Stimulated activated CD8-positive, alpha-beta memory T cell treated with anti-CD3 and anti-CD28 coated beads, Interleukin-15, amount 100 ng/mL, for 1 hour (primary cell): ENCODE measurements at places on chromosomes 12 and 14.
A peak's percentile ranks its signal among the peaks of the same experiment; 100 is the strongest.

DNA sequence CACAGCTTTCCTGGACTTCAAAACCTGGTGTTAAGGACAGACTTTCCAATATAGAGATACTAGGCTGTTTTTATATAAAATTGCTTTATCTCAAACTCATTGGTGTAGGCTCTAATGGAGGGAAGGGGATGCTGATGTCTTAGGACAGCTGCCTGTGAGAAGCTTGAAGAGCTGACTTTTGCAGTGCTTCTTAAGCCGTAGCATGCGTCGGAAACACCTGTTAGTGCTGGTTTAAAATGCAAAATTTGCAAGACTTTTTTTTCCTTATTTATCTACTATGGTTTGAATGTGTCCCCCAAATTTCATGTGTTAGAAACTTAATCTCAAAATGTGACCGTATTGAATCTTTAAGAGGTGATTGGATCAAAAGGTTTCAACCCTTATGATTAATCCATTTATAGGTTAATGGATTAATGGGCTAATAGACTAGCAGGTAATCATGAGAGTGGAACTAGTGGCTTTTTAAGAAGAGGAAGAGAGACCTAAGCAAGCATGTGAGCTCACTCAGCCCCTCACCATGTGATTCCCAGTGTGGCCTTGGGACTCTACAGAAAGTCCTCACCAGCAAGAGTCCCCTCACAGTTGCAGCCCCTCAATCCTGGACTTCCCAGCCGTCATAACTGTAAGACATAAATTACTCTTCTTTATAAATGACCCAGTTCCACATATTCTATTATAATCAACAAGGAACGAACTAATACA, 60.9 kb upstream of the FUT8 start:
- no peak for DNase-seq

GRCh38 chr12:89334548-89335169, 17.6 kb downstream of the DUSP6 start:
- no peak for DNase-seq

DNA sequence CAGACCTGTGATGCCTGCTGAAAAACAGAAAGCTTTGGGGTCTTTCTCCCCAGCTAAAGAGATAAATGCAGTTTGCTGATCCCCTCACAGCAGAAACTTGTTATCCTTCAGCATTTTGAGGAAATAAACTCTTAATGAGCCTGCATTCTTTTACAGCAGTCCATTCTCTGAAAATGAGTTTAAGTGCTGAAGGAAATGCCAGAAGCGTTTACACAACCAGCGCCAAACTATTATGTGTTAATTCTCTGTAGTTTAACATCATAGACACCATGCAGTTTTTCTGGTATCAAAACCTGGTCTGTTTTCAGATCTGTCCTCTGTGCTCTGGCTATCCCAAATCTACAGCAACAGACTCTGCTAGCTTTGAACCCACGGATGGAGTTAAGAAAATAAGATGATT, 291.3 kb downstream of the NPAS3 start:
- DNase-seq: no peak

- DNase-seq: no peak
Measured at GRCh38 chr12:124713041-124713435, 145.6 kb upstream of the NCOR2 start.

DNA sequence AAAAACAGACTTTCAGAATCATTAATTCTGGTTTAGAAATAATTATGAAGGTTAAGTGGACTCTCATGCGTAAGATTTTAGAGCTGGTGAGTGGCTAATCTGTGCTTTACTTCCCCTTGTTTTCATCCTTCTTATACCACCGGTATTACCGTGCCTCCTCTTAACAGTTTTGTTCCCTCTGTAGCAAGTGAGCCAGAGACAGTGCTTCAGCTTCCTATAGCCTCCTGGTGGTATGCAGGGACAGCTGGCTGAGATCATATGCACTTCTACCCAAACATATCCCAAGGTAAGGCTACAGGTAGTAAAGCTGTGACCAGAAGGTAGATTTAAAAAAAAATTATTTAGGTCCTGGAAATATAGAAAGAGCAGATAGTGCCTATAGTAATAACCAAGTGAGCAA, 55.2 kb downstream of the PDE3A start:
- no peak for DNase-seq

DNA sequence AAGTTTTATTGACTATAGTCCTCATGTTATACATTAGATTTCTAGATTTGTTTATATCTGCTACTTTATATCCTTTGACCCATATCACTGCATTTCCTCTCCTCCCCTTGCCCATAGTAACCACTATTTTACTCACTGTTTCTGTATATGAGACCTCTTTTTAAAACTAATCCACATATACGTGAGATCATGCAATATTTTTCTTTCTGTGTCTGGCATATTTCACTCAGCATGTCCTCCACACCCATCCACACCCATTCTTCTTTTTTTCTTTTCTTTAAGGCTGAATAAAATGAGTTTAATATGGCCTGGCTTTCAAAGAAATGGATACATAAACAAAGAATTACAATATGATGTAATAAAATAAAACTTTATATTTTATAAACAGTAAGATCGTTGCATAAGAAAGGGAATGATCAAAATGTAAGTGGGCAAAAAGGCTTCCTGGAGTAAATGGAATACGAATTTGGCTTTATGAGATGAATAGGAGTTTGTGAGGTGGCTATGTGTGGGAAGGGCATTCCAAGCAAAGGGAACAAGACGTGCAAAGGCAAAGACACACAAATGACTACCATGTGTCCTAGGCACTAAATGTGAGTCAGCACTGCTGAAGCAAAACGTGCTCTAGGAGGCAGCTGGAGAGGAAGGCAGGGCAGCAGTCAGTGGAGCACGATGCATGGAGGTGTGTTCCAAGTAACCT, 53.2 kb upstream of the HIF1A start:
- no peak for DNase-seq

DNA sequence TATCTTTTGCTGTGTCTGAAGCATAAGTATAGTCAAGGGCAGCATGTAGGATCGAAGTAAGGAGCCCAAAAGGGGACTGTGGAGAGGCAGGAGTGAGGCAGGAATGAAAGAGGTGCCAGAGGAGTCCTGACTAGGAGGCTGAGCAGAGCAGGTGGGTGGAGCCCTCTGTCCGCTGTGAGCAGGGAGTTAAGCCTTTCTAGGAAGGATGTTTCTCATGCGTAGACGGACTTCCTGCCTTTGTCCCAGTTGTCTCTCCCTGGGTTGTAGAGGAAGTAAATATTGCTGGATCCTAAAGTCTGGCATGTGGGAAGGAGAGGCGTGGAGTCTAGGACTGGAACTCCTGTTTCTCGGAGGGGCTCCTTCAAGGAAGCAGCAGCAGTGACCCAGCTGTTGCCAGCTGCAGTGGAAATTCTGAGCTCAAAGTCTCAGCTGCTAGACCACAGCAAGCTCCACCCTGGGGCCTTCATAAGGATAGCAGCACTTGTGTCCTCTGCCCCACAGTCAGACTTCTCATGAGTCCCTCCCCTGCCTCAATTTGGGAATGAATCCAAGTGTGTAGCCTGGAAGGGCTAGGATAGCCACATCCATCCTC, 44.0 kb downstream of the RBMS2 start:
- DNase-seq: no peak

DNA sequence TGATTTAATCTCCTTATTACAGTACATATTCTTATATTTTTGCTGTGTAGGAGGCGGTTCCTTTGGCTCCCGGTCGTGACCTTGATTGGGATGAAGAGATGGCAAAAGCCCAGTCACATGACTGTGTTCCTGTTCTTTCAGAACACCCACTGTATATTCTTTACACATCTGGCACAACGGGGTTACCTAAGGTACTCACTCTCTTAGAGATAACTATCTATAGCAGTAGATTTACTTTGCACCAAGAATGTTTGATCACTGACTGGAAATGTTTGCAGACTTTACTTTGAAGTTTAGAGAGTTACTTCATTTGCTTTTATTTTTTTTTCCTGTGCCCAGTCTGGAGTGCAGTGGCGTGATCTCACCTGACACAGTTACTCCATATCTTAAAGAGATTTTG, 65.2 kb downstream of the ACSS3 start:
- no peak for DNase-seq

- no peak for DNase-seq
Measured at GRCh38 chr12:119594772-119595445, 1.3 kb downstream of the TMEM233 start.

DNA sequence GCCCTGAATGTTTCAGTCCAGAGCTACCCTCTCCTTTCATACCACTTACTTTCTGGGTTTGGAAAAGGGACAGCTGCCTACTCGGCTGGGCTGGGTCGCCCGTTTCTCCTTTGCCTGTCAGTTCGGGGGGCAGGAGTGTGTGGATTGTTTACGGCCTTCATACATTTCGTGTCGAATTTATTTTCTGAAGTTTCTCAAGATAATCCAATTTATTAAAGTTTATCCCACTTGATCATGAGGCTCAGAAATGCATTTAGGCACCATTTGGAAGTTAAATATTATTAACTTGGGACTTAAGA, 608 bp downstream of the ZNF410 start:
- no peak for DNase-seq

DNA sequence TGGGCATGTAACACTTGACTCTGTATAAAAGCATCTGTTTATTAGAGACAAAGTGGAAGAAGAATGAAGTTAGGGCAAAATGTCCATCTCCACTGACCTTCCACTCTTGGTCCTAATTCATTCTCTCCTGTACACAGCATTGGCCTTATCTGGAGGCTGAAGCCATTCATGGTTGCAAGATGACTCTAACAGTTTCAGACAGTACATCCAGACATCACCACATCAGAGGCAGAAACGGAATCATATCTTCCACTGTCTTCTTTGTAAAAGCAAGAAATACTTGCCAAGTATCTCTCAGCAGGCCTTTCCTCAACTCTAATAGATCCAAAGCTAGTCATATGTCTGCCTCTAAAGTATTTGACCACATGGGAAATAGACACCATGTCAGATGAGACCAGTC, 41.1 kb downstream of the PTHLH start:
- no peak for DNase-seq

DNA sequence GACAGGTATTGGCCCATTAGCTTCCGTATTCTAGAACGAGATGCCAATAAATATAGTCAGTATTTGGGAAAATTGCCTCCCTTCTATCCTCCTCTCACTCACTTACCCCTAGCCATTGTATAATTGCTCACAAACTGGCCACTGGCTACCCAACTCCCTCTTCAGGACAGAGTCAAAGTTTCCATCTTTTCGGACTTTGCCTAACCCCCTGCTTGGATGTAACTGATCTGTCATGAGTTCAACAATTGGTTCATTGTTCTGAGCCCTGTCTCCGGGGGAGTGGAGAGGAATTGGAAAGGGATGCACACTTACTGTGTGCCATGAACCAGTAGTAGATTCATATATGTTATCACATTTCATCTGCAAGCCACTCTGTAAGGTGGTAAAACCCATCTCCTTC, 12.2 kb downstream of the MYRFL start:
- DNase-seq: no peak

GRCh38 chr14:63770187-63770807, 42.4 kb upstream of the SGPP1 start:
- peak; percentile 31 for DNase-seq

DNA sequence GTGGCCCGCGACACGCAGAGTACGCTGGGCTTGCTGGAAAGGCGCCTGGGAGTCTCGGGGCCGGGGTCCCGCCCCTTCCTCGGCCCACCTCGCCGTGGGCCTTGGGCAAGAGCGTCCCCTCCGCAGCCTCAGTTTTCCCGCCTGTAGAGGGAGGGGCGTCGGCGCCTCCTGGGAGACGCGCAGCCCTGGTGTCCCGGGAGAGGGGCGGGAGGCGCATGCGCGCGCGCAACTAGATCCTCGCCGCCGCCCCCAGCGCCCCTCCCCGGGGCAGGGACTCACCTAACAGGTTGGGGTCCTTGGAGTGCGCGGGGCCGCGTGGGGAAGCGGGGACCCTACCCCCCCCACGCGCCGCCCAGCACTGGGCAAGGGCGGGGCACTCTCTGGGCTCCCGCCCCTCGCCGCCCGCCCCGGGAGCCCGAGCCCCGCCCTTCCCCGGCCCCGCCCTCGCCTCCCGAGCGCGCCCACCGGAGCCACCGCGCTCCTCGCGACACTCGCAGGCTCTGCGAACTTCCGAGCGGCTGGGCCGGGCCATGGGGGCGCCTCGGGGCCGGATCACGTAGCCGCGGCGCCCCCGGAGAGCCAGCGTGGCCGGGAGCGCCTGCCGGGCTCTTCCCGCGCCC, at the start of gene KIF26A:
TSS of gene KIF26A (plus strand) at position 490 of the 620 bp plus-strand sequence. CDS start 136 bp downstream, outside the sequence.
- no peak for DNase-seq

DNA sequence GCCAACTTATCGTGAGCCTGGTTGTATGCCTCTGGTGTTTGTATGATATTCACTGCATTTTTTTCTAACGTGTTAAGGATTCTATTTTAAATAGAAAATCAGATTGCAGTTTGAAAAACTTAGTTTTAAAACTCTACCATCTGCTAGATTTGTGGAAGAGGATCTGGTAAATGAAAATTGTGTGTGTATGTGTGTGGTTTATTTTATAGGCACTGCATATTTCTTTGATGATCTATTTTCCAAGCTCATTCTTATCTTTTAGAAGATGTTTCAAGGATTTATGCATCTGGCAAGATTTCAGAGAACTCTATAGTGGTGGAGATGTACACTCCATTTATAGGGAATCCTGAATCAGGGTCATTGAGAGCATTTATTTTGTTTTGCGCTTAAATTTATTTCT, 69.8 kb downstream of the HMGA2 start:
- no peak for DNase-seq
